Activated CD4-positive, alpha-beta T cell treated with anti-CD3 and anti-CD28 coated beads, Interleukin-2, amount 50 U/mL, for 48 hours (primary cell): ENCODE measurements at places on chromosomes 5 and 9.

- DNase-seq, result peak; percentile 9
These were observed 256.3 kb downstream of the SMARCA2 start for GRCh38 chr9:2271426-2271825.

- DNase-seq, result no peak
These were observed 157.2 kb upstream of the ISL1 start for GRCh38 chr5:51225789-51226742.

GRCh38 chr5:33475706-33476105, 34.9 kb downstream of the TARS1 start:
- DNase-seq, result no peak

DNA sequence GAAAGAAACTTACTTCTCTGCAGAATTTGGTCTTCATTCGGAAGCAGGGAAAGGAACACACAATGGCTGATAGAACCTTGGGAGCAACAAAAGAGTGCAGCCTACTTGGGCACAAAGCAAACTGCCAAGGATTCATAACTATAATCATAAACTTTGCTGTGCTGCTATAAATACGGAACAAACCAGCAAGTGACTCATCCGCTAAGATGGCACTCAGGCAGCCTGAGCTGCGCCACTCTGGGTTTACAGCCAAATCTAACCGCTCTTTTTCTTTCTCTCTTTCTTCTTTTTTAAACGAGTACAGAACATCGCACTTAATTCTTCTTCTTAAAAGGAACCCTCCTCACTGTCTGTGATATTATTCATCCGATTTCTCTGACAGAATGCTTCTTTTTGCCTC, 81.1 kb downstream of the PTPN3 start:
- DNase-seq, result no peak
